ENCODE measurements at places on chromosomes 6 and 20.
A peak's percentile ranks its signal among the peaks of the same experiment; 100 is the strongest.

DNA sequence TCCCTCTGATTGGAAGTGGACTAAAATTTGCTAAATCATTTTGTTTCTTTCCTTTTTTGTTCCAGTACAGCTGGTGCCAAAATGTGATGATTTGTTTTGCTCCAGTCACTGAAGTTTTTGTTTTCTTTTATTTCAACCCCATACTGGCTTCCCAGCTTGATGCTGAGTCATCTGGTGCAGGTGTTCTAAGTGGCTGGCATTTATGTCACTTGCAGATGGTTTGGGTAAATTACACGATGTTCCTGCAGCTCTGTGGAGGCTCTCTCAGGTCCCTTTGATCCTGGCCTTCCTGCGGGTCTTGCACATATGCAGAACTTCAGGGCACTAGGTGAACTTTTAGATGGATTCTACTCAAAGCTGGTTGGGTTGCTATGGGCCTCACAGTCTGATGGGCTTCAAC is 577.7 kb downstream of the HAO1 start:
- no peak for DNase-seq

DNA sequence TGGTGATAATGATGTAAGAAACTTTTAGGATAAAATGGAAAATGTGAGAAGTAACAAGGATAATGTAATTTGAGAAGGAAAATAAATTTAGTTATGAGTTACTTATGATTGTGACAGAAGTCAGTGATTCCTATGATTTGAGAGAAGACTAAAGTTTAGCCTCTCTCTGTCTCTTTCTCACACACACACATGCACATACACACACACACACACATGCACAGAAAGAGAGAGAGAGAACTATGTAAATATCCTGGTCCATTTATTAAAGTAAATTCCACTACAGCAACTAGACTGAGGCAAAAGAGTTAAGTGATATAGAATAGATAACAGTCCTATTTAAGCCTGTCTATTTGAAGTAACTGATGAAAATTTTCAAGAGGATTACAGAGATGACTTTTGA is 375.2 kb downstream of the CD109 start:
- no peak for DNase-seq

DNA sequence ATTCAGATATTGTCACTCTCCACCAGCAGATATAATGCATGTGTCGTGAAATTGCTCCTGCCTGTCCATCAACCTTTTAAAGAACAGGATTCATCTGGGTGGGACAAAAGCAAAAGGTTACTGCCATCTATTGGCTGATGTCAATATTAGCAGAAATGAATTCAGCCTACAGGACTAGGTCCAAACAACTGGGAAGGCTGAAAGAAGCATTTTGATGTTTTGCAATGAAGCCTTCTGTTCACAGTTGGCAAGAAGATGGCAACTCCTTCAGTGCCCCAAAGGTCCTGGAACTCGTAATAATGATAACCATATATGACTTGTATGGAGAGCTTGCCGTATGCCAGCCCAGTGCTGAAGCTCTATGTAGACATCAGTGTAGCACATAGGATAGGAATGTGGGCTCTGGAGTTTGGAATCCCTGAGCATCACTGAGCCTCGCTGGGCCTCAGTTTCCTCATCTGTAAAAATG is 7.5 kb downstream of the BCAS1 start:
- DNase-seq: peak; percentile 58

GRCh38 chr6:134910593-134910935 is 39.3 kb downstream of the ALDH8A1 start:
- DNase-seq: no peak

GRCh38 chr6:142322504-142323198 is 20.8 kb downstream of the ADGRG6 start:
- DNase-seq: no peak

DNA sequence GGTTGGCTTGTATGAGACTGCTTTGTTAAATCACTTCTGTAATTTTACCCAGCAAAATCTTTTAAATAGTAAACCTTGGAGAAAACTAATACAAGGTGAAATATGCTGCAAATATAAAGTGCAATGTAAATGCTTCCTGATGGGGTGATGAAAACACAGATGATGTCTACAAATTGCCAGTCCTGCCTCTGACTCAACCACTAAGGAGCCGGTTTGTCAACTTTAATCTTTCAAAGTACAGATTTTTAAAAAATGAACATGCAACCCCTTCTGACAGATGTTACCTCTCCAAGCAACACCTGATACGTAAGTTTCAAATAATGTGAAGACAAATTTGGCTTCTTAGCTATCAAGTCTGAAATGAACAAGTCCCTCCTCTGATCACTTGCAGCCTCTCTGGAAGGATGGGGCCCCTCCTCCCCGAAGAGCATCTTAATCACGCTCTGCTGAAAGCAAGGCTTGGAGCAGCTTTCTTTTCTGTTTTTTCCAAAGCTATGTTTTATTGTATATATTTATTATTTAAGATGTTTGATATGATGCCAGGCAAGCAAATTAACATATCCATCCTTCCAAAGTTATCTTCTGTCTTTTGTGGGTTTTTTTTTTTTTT is 196.0 kb downstream of the MYLK4 start:
- DNase-seq: no peak

GRCh38 chr6:11232770-11233626 is 530 bp upstream of the NEDD9 start:
- peak; percentile 10 for DNase-seq

- DNase-seq: no peak
Measured at GRCh38 chr20:2122936-2123335, 21.3 kb downstream of the STK35 start.

- DNase-seq: peak; percentile 17
Measured at GRCh38 chr6:38973178-38974057, 75.2 kb upstream of the GLP1R start.

DNA sequence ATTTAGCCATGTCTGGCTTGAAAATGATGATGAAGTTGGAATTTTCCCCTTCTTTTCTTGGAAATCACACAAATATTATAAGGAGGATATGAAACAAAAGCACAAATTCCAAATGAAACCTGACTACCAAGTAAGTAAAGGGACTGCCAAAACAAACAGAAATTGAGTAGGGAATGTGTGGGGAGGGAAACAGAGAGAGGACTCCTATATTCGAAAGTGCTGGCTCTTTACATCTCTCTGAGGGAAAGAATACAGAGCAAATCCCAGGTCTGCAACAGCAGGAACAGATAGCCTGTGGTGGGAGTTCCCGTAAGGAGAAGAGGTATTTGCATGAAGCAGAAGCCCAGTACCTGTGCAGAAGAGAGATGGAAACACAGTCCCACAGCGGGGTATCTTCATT is 583.7 kb downstream of the EPM2A start:
- no peak for DNase-seq

DNA sequence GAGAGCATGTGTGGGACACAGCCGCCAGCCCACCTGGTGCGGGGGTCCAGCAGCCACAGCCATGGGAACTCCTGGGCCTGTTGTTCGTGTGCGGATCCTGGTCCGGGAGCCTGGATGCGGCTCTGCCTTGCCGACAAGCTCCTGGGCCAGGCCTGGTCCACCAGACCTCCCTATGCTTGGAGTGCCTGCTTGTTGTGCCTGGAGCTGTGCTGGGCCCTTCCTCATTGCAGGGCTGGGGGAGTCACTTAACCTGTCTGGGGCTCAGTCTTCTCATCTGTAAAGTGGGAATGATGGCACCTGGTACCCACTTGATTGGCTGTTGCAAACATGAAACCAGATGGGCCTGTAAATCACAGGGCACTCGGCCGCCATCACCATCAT is 2.6 kb upstream of the OSBPL2 start:
- DNase-seq: no peak

All from SK-N-DZ (cell line).